ENCODE measurements at places on chromosomes 12 and 14.

DNA sequence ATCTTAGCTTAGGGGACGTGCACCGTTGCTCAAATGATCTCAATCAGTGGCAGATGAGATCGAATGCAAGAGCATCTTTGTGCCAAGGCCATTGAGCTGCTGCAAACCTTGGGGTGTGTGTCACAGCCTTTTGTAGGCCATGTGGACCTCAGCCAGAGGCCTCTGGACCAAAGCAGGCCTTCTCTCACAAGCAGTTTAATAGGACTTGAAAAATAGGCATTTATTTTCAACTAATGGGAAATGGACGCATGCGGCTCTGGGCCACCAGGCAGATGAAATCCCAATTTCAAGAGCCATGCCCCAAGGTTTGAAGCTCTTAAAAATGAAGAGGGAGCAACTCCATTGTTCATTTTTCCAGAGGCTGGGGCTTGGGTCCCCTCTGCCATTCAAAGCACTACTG is 87.3 kb downstream of the TTC7B start:
- DNase-seq = no peak

- DNase-seq = no peak
These were observed 10.0 kb downstream of the CAPZA3 start for GRCh38 chr12:18747895-18748294.

- DNase-seq = no peak
These were observed 7.9 kb downstream of the CKAP4 start for GRCh38 chr12:106239951-106240335.

DNA sequence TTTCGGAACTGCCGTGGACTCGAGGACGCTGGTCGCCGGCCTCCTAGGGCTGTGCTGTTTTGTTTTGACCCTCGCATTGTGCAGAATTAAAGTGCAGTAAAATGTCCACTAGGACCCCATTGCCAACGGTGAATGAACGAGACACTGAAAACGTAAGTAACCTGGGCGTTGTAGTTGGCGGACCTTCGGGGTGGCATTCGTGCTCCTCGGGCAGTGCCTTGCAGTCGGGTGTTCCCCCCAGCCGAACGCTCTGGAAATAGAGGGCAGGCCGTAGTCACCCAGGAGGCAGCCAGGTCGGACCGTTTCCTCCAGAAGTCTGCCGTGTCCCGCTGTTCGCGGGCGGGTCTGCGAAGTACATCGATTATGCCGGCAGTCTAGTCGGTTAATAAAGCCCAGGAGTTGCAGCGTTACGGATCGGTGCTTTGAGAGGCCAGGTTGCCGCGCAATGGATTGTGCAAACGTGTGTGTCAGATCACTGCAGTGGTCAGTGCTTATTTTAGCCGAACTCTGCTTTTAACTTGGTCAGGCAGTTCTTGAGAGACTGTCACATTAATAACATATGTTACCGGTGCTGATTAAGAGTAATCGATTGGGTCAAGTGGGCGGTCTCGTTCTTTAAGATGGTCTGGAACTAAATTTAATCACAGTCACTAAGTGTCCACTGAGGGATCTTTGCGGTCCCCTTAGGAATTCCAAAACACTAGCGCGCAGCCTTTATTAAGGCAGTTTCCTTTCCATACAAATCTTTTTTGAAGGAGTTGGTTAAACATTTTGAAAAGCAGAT is 906 bp downstream of the MARK3 start:
- no peak for DNase-seq

- DNase-seq = no peak
These were observed 10.2 kb downstream of the GNG2 start for GRCh38 chr14:51870606-51871005.

DNA sequence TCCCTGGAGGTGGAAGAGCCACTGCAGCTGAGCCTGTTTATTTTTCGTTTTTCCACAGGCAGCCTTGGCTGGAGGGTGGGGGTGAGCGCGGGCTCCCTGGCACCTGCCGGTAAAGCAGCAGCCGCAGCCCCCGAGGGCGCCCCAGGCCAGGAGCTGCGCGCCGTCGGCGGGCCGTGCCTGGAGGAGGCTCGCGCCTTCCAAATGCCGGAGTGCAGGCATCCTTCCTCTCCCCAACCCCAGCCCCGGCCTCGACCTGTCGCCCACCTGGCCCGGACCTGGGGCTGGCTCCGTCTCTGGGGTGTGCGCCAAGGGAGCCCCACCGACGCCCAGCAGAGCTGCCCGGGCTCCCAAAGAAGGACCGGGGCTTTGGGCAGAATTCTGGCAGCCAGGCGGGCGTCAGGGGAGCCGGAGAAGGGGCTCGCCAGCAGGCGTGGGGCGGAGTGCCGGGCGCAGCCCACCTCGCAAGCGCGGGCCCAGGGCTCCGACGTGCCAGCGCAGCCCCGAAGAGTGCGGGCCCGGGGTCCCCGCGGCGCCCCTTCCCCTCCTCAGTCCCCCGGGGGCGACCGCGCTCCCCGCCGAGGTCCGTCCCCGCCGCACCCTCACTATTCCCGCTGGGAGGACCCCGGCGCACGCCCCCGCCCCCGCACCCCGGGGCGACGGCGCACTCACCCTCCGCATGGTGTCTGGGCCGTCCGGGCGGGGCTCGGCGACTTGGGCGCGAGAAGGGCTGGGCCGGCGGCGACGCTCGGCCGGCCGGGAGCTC is 130.3 kb downstream of the NDUFA12 start:
- no peak for DNase-seq

Data from NCI-H1694 (cell line).